ENCODE measurements at places on chromosomes 6 and 20.
A peak's percentile ranks its signal among the peaks of the same experiment; 100 is the strongest.

DNA sequence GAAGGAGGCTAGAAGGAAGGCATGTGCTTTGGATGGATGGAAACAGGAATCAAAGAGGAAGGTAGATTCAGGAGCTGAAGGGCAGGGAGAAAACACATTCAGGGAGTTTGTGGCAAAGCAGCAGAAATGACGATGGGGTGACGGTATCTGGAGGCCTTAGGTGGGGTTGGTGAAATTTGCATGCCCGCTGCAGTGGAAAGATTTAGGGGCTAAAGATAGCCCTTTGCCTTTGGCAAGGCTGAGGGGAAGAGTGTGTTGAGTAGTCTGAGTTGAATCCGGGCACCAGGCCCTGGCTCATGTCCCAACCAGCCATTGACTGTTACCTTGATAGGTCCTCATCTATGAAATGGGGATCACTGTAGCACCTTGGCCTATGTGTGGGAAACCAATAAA, 1.3 kb downstream of the GZF1 start:
- DNase-seq, result no peak

- DNase-seq, result no peak
These were observed 138.2 kb downstream of the NKAIN2 start for GRCh38 chr6:123941855-123942254.

DNA sequence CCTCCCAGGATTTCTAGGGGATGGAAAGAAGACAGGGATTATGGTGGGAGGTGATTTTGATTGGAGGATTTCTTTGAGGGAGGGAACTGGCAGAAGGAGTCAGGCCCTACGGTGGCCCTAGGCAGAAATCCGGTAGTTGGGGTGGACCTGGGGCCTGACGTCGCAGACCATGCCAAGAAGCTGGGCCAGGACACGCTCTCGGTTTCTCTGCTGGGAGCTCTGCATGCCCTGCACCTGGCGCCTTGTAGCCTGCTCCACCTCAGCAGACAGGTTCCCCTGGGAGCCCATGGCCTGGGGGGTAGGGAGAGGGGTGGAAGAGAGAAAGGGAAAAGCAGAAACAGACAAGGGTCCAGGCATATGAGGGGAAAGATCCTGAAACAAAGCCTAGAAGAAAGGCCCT, 1.1 kb downstream of the ATP6V1G2 start:
- no peak for DNase-seq

DNA sequence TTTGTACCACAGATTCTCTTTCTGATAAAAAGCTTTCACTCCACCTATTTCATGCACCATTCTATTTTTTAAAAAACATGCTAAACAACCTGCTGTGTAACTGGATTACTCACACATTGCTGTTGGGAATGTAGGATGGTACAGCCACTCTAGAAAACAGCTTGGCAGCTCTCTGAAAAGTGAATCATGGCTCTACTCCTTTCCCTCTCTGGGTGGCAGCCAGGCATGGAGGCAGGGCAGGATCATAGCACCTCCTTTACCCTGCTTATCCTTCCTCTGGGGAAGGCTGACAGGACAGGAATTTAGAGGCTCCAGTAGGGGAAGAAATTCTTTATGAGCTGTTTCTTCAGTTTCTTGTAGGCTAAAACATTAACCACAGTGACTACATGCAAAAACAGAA, 6.7 kb upstream of the VNN2 start:
- DNase-seq, result no peak

GRCh38 chr20:44792796-44793195, 17.6 kb downstream of the RIMS4 start:
- DNase-seq, result no peak

DNA sequence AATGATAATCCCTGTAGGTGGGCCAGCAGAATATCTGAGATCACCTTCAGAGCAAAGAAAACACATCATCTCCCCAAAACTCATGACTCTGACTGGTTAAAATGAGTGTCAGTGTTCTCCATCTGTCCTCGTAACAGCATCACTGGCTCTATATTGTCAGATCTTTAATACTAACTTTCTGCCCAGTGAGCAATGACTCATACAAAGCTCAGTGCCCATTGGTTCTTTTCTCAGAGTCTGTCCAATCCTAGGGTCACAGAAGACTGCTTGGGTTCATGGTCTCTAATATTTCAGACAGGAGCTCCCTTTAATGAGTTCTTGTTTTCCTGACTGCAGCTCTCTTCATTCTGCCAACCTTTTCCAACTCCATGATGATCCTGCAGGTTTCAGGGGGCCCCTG, 36.4 kb downstream of the HLA-DPB1 start:
- DNase-seq, result no peak

DNA sequence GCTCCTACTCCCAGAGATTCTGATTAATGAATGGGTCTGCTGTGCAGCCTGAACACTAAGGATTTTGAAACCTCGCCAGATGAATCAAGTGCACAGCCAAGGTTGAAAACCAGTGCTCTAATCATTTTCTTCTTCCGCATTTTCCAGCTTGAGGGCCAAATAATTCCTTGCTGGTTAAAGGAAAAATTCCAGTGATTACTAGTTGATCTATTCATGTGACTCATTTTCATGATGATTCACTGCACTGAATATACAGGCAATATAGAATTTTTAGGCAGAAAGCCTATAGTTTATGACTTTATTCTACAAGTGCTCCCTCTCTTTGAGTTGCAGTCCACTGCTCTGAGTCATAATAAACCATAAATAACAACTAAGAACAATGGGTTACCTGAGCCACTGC, 80.6 kb upstream of the PROKR2 start:
- no peak for DNase-seq

DNA sequence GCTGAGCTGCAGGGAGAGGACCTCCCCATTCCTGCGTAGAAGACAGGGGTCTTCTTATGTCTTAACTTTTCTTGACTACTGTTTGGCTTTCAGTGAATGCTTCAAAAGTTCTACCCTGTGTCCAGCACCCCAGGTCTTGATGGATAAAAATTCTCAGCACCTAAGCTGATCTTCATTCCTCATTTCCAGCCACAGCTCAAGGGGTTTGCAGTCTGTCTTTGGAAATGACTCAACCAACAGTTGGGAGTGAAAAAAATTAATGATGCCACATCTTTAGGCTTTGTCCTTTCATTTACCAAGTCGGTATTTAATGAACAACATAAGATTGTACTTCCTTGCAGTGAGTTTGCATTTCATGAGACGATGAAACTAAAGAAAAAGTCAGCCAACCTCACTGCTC, 40.3 kb downstream of the PRDM1 start:
- no peak for DNase-seq

- no peak for DNase-seq
These were observed 55.3 kb downstream of the PFDN4 start for GRCh38 chr20:54263116-54263690.

GRCh38 chr6:190596-191395, 101.5 kb upstream of the DUSP22 start:
- peak; percentile 36 for DNase-seq

- no peak for DNase-seq
These were observed 98.8 kb upstream of the SNX9 start for GRCh38 chr6:157724138-157724820.

- no peak for DNase-seq
These were observed 335.8 kb upstream of the NT5E start for GRCh38 chr6:85113934-85114580.

DNA sequence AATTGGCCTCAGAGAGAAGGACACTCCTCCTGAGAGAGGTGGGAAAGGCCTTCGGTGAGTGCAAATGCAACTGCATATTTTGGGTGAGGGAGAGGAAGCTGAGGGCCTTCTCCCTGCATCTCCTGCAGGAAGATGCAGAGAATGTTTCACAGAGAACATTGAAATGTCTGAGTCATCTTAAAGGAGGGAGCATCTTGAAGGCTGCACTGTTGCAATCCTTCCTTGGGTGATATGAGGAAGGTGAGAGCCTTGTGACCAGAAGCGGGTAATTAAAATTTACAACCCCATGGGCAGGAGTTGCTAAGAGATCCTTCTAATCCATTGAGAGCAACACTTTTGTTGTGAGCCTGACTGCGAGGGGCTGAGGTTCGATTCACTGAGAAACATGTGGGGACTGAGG, 375.7 kb upstream of the MARCKS start:
- no peak for DNase-seq

GRCh38 chr6:57102976-57103375, 13.0 kb downstream of the ZNF451 start:
- no peak for DNase-seq

GRCh38 chr6:123415844-123416468, 220.8 kb downstream of the TRDN start:
- DNase-seq, result peak; percentile 14

- no peak for DNase-seq
These were observed 520.8 kb downstream of the KIF16B start for GRCh38 chr20:16052456-16052855.

DNA sequence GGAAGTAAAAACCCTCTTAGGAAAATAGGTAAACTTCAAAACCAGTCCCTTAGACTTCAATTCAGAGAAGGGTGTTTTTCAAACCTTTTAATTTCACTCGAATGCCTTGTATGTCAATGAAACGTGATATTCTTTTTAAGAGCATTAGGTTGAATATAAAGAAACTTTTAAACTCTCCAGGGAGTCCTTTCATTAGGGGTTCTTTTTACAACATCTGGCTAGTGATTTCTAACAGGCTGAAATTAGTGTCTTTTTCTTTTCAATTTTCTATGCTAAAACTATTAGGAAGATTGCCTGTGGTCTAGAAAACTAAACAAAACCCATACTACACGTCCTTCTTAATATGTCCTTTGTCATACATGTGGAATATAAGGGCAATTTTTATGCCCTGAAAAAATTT, 569.7 kb upstream of the CITED2 start:
- no peak for DNase-seq

- no peak for DNase-seq
These were observed 189.7 kb downstream of the PACRG start for GRCh38 chr6:162917506-162917905.

DNA sequence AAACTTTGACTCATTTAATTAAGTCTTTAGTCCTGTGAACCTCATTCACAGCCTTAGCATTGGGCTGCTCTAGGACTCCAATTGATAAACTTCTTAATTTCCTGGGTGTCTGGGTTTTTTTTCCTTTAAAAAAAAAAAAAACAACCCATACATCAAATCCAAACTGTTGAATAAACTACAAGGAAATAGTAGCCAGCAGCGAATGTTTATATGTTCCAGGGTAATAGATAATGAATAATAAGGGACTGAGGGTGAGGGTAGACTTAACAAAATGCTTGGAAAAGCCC, 563.5 kb upstream of the AGPAT4 start:
- DNase-seq, result no peak

DNA sequence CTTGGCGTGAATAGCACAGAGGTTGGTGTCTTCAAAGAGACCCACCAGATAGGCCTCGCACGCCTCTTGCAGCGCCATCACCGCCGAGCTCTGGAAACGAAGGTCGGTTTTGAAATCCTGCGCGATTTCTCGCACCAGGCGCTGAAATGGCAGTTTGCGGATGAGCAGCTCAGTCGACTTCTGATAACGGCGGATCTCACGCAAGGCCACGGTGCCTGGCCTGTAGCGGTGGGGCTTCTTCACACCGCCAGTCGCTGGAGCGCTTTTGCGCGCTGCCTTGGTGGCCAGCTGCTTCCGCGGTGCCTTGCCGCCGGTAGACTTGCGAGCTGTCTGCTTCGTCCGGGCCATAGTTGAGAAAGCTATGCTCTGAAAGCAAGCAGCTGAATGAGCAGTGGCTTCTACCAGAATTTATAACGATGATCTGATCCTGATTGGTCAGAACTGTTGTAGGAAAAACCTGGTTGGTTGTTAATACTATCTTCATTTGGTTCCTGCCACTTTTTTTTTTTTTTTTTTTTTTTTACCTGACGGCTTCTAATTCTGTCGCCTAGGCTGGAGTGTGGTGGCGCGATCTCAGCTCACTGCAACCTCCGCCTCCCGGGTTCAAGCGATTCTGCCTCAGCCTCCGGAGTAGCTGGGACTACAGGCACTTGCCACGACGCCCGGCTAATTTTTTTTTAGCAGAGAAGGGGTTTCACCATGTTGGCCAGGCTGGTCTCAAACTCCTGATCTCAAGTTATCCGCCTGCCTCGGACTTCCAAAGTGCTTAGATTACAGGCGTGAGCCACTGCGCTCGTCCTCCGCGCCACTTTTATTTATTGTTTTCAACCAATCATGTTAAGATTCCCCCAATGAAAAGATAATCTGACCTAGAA, 21.5 kb downstream of the OR2B2 start:
- DNase-seq, result peak; percentile 93

DNA sequence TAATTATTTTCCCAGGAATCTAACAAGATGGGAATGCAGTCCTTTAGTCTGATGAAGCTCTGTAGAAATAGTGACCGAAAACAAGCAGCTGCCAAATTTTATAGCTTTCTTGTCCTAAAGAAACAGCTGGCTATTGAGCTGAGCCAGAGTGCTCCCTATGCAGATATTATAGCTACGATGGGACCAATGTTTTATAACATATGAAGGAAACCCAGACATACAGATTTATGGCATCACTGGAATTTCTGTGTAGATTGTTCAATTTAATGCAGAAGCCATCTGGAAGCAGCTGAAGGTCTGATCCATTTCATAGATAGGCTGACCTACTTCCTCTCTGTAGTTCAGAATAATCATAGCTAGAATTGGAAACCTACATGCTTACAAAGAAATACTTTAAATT, 11.8 kb upstream of the SNPH start:
- DNase-seq, result no peak

DNA sequence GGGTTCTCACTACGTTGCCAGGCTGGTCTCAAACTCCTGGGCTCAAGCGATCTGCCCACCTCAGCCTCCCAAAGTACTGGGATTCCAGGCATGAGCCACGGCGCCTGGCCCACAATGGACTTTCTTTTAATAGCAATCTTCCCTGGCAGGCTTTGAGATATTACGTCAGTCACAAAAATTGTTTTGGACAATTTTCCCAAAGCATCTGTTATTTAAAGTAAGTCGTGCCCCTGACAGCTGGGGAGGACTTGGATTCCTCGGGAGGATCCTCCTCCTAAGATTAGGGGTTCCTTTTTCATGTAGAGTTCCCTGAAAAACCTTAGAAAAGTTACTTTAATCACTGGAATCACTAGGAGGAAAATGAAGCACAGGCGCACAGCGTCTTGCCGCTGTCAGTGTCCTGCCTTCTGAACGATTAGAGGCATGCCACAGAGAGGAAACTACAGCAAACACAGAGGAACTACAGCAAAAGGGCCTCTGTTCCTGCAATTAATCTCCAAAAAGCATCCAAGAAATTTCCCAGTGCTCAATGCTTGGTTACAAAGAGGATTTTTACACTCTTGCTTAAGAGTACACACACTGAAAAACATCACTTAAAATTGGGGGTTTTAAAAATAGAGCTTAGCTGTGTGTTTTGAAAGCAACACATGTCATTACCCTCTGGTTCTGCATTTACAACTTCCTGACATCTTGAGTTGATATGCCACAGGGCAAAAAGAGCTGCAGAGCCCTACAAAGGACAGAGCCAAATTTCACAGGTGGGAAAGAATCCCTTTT, 4.5 kb downstream of the ACSS1 start:
- no peak for DNase-seq

- no peak for DNase-seq
These were observed 670.8 kb downstream of the PRKN start for GRCh38 chr6:162056745-162057144.

GRCh38 chr6:82364087-82365015, 734 bp downstream of the TPBG start:
- peak; percentile 9 for DNase-seq

DNA sequence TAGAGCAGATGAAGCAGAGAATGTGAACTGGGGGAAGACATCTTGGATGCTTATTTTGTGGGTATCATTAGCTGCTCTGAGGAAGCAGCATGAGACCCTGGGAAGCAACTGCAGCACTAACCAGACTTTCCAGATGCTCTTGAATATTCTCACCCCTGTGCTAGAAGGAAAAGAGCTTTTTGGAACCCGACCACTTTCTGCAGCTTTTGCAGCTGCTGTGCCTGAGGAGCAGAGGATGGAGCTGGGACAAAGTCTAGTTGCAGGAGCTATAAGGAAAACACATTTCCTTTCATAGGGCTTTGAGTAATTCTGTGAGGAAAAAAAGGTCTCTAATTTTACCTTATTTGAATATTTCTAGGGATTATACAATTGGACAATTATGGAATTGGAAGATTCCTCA, 369.7 kb downstream of the CD109 start:
- no peak for DNase-seq

All from stimulated activated naive CD8-positive, alpha-beta T cell treated with anti-CD3 and anti-CD28 coated beads, Interleukin-15, amount 100 ng/mL, for 72 hours (primary cell).